GM12892 (cell line): ENCODE measurements at places on chromosomes 6 and 20.

- no peak for DNase-seq
These were observed 34.5 kb downstream of the SLX4IP start for GRCh38 chr20:10469599-10469998.

DNA sequence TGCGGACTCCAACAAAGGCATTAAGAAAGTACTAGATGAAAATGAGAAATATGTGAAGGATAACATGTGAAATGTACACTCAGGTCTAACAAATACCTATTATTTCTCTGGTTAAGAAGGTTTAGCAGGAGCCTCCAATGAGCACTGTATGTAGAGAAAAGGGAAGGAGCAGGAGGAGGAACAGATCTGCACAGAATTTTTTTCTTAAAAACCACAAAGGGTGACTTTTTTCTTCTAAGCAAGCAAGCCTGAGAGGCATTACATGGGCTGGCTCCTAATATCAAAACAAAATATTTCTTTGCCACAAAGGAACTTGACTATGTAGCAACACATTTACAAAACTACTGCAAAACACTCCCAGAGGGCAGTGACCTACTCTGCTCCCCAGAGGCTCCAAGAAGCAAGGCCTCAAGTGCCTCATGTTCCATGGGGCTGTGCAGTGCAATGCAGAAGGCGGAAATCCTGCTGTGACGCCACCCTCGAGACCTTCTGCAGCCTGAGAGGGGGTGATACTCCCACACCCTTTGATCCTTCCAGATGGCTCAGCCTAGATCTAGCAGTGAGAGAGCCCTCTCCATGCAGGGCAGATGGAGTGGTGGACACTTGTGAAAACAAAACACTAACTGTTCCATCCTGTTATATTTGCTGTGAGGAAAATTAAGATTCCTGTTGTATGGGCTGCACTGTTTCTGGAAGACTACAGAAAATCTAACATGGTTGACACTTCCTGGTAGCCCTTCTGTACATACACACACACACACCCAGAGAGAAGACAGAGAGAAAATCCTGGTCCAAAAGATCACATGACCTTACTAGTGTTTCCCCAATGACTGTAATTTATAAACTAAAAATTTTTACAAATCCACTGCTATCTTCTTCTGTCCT is 36.0 kb upstream of the SMIM29 start:
- DNase-seq: no peak

DNA sequence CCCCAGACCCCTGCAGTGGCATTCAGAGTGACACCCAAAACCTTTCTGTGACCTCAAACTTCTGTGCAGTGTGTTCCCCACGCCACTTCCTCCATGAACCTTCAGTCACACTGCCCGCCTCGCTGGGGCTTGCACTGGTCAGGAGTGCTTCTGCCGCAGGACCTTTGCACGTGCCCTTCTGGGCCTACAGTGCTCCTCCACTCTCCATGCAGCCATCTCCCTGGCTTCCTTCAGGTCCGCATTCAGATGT is 27.1 kb downstream of the SYNJ2 start:
- DNase-seq: no peak

- DNase-seq: no peak
These were observed 47.2 kb upstream of the IPCEF1 start for GRCh38 chr6:154403788-154404187.

GRCh38 chr20:10610251-10610650 is 63.5 kb downstream of the JAG1 start:
- DNase-seq: no peak

- DNase-seq: no peak
These were observed 241.2 kb upstream of the ZFP64 start for GRCh38 chr20:52432740-52433139.

- no peak for DNase-seq
These were observed 11.6 kb downstream of the RBCK1 start for GRCh38 chr20:419556-420165.

- no peak for DNase-seq
These were observed 122.4 kb downstream of the NFATC2 start for GRCh38 chr20:51420111-51420510.

DNA sequence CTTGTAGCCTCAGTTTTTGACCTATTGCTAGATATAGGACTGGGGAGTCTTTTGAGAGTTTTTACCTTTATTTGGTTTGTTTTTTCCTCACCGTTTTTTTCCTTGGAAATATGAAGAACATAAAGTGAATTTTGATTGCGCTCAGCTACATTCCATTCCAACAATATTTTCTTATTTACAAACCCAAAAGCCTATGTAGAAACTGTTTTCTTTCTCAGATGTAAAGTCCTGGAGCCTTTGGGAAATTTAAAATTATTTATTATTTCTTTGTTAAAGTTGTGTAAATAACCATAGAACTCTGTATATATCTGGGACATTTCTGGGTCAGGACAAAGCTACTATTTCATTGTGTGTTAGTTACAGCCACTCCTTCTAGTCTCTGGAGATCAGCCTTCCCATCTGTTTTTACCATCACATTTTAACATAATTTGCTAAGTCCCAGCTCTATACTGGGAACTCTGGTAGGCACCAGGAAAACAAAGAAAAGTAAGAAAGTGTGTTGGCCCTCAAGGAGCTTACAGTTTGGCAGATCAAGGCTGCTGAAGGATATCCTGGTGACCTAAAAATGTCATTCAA is 68.8 kb downstream of the JAG1 start:
- DNase-seq: no peak

DNA sequence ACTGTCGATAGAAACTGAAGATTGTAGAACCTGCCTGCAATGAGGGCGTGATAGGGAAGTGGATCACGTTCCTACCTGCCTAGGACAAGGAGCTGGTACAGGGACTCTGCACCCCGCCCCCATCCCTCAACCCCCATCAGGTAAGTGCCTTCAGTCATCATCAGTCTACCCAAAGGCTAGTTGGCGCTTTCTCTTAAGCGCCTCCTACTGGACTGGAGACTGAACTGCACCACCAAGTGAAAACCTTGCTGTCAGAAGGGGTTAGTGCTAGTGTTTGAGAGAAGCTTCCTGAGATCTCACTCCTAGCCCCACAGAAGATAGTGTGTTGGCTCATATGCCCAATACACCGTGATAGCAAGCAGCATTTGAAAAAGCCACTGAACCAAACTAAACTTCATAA is 706.5 kb upstream of the MAN1A1 start:
- no peak for DNase-seq

DNA sequence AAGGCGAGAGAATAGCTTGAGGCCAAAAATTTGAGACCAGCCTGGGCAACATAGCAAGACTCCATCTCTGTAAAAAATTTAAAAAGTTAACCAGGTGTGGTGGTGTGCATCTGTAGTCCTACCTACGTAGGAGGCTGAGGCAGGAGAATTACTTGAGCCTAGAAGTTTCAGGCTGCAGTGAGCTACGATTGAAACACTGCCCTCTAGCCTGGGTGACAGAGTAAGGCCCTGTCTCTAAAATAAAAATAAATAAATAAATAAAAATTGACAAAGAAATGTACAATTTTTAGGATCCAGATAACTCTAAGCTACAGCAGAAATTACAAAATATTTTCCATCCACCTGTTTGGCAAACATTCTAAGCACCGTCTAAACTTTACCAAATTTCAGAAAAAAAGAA is 941.0 kb upstream of the ADGRB3 start:
- no peak for DNase-seq

DNA sequence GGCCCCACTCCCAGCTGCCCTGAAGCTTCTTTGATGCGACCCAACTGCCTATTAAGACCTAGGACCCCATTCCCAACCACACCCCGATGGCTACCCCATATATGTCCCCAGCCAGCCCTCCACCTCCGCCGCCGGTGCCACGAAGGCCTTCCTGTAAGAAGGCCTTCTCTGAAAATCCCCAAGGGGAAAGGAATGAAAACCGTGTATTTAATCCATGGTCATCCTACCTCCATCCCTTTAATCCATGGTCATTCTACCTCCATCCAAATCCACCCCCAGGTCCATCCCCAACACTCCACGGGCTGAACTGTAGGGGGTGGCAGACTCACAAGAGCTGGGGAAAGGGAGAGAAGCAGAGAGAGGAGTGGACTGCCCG is 545 bp upstream of the VSX1 start:
- no peak for DNase-seq

GRCh38 chr20:4813863-4814695 is 92.4 kb downstream of the PRND start:
- peak; percentile 52 for DNase-seq

DNA sequence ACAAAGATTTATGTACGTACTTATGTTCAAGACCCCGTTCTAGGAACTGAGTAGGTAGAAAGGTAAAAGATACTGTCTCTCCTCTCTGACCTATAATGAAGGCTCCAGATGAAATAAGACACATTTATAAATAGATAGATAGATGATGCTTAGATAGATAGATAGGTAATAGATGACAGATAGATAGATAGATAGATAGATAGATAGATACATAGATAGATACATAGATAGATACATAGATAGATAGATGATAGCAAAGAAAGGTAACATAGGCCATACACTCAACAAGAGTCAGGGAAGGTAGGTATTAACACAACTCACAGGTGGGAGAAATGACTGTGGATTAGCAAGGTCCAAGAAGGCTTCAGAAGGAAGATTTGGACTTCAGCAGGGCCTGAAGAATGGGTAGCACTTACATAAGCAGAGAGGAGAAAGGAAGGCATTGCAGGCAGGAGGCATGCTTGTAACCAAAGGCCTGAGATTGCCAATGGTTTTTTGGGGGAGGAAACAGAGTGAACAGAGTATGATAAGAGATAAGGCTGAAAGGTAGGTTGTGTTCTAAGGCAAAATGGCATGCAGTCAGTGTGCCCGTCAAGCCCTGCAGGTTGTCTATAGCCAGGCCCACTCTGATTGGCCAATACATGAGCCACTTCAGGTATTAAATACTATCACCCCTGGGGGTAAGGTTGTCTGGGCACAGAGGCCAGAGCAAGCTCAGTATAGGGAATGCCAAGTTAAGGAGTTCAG is 7.7 kb upstream of the MYB start:
- no peak for DNase-seq

DNA sequence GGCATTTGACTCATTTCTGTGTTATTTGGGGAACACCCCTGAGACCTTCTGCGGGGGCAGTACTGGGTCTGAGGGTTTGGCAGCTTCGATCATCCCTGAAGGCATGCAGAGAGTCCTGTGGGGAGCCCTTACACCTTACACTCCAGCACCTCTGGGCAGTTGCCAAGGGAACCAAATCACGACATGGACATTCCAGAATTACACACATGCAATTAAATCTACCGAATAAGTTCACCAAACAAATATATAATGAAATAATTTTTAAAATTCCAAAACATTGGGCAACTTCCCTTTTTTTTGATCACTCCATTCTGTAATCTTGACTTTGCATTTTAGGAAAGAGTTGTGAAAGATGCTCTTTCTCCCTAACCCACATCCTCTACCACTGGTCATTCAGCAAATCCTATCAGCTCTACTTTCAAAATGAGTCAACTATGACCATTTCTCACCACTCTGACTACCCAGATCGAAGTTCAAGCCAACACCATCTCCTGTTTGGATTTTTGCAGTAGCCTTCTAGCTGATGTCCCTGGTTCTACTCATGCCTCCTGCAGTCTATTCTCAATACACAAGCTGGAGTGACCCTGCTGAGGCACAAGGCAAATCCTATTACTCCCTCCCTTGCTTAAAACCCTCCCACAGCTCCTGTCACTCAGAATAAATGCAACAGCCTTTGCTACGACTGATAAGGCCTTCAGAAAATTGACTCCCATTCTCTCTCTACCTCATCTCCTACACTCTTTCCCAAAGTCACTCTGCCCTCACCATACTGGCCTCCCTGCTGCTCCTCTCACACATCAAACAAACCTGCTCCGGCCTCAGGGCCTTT is 533.3 kb downstream of the HACE1 start:
- DNase-seq: no peak

DNA sequence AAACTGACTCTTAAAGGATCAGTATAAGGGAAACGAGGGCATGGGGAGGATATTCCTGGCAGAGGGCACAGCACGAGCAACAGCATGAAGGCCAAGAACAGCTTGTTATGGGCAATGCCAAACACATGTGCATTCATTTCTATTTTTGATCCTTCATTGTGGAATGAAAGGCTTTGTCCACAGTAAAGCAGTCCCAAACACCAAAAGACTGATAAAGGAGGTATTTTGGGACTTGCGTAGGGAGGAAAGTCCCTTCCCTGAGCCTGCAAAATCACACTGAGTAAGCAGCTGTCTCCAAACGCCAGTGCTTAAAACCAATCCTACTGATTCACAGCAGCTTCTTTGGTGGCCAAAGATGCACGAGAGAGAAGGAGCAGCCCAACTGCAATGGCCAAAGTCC is 138.2 kb downstream of the UNC5CL start:
- DNase-seq: no peak

- DNase-seq: no peak
These were observed 62.8 kb downstream of the LY86 start for GRCh38 chr6:6651335-6651734.

GRCh38 chr6:138541823-138542481 is 42.7 kb upstream of the NHSL1 start:
- no peak for DNase-seq

GRCh38 chr6:558959-559358 is 97.9 kb downstream of the HUS1B start:
- DNase-seq: no peak

GRCh38 chr6:19806971-19807396 is 30.2 kb upstream of the ID4 start:
- no peak for DNase-seq

DNA sequence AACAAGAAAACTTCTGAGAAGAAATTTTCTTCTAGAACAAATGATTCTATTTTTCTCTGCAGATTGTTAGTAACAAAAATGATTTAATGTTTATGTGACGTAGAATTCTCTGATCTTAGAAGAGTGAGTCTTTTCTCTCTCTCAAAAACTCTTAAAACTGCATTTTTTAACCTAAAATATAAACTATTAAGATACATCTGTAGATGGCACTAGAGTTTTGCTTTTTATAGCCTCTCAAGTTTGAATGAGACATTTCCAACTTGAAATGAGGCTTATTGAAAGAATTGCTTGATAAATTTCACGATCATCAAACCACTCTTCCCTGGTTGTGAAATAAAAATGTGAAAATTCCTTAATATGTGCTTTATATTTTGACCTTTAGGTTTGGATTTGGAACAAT is 53.8 kb downstream of the PHF3 start:
- DNase-seq: no peak

GRCh38 chr6:149988550-149989346 is 25.0 kb downstream of the ULBP1 start:
- no peak for DNase-seq

- no peak for DNase-seq
These were observed 30.8 kb downstream of the SIM1 start for GRCh38 chr6:100433726-100434435.

GRCh38 chr6:120899932-120900331 is 434.3 kb downstream of the TBC1D32 start:
- no peak for DNase-seq
